ENCODE measurements at places on chromosomes 4 and X.
A peak's percentile ranks its signal among the peaks of the same experiment; 100 is the strongest.

DNA sequence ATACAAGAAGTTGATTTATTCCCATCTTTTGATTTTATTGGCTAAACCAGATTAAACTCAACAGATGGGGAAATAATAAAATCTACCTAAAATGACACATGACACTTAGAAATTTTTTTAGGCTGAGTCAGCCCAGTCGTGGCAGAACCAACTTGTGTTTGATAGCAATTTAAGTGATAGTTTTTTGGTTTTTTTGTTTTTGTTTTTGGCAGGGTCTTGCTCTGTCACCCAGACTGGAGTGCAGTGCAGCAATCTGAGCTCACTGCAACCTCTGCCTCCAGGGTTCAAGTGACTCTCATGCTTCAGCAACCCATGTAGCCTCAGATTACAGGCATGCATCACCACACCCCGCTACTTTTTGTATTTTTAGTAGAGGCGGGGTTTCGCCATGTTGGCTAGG lies 370.3 kb upstream of the NOCT start:
- no peak for DNase-seq

DNA sequence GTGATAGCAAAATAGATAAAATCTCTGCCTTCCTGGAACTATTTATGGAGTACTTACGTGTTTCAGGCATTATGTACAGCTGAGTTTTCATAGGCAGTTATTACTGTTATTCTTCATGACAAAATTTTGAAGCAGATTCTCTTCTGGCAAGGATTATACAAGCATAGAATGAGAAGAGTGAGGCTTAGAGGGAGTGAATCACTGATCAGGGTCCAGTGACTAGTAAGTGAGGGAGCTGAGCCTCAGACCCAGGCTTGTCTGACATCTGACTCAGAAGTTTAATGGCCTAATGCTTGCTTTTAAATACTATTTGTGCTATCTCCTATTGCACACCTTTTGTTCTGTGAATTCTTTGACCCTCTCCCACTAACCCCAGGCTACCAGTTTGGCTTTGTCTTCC lies 110.6 kb downstream of the DTHD1 start:
- DNase-seq: no peak

- peak; percentile 45 for DNase-seq
These were observed 11.3 kb upstream of the ANOS1 start for GRCh38 chrX:8743126-8743732.

DNA sequence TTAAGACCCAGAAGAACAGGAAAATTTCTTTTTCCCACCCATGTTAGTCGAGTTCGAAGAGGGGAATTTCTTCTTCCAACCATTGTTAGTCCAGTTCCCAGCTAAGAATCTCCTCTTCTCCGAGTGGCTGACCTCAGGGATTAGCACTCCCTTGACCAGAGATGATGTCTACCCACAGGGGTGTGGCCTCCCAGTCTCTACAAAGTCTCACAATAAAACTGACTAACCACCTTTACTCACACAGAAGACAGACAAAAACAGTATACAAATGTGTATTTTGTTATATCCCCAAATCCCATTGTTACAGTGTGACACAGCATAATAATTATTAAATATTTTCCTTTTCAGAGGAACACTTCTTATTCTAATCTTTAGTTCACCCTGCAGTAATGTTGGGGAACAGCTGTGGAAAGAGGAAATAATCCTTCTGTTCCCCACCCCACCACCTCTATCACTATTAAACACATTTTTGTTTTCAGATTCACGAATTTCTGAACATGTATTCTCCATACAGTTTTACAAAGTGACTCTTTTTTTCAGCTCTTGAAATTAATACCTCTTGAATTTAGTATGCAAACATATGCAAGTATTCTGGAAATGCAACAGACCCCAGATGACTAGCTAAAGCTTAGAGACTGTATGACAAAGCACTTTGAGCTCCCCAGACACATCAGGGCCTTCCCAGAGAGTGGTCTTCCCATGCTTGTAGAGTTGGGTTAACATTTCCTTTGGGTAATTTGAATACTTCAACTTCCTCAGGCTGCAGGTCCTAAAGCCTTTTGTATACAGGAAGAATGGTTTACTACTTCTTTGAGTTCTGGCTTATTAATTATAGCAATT lies 62.5 kb upstream of the NFKB1 start:
- DNase-seq: no peak

- DNase-seq: peak; percentile 8
These were observed 5.6 kb upstream of the CT45A1 start for GRCh38 chrX:135707880-135708279.

DNA sequence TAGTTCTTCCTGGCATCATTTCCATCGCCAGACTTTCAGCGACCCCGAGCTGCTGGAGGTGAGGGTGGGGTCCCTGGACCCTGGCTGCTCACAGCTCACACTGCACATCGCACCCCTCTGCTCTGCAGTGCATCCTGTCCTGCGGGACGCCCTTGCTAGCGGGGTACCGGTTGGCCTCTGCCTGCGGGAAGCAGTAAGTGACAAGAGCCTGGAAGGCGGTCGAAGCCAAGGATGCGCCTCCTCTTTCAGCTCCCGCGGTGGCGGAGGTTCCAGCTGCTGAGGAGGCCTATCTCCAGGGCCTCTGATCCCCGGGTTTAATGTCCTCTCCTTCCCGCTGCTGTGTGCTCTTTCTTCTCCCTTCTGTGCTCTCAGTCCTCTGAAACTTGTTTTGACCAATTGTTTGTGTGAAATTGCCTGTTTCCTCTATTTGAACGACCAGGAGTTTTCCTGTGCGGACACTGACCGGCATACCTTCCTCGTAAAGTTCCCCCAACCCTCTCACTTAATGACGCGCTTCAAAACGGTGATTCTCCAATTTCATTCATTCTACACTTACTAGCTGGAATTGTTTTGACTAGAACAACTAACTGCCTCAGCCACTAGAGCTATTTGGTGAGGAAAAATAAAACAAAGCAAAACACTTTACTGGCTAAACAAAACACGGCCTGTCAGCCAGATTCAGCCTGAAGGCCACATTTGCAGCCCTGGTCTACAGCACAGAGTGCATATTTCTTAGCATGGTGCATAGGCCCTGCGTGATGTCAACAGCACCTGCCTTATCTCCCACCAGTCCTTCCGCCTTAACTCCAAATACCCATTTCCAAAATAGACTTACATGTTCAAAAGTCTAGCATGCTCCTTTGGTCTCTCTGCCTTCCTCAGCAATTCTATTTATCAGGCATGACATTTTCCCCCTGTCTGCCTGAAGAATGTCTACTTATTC lies 28.0 kb downstream of the MGAT4D start:
- DNase-seq: no peak

- no peak for DNase-seq
These were observed 40.7 kb downstream of the ANXA3 start for GRCh38 chr4:78592088-78592783.

- peak; percentile 21 for DNase-seq
These were observed 54.1 kb downstream of the SRPX start for GRCh38 chrX:38166478-38167083.

- no peak for DNase-seq
These were observed 17.6 kb upstream of the GK2 start for GRCh38 chr4:79425586-79425985.

GRCh38 chr4:174398728-174399127 lies 115.0 kb downstream of the CEP44 start:
- DNase-seq: no peak

- no peak for DNase-seq
These were observed 62.2 kb upstream of the TNIP3 start for GRCh38 chr4:121226362-121226761.

- no peak for DNase-seq
These were observed 23.3 kb upstream of the BCOR start for GRCh38 chrX:40120838-40121580.

DNA sequence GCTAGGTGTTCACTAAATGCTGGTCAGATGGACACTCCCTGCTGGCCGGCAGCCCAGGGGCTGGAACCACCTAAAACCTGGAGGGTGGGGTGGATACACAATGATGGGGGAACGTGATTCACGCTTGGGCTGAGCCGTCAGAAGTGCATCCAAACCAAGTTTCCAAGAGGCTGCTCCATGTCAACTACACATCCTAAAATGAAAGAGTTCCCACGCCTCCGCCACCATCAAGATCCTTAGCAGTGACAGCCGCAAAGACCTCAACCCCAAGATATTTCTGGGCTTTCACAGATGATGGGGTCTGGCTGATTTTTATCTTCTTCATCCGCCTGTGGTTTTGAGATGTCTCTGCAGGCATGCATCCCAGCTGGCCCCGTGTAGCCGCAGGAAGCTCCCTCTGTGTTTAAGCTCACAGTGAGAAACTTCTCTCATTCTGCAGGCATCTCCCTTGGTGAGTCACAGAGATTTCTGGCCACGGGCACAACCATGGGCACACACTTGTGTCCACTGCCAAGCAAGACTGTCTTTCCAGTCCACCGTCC lies 84.4 kb downstream of the HTRA3 start:
- DNase-seq: no peak

DNA sequence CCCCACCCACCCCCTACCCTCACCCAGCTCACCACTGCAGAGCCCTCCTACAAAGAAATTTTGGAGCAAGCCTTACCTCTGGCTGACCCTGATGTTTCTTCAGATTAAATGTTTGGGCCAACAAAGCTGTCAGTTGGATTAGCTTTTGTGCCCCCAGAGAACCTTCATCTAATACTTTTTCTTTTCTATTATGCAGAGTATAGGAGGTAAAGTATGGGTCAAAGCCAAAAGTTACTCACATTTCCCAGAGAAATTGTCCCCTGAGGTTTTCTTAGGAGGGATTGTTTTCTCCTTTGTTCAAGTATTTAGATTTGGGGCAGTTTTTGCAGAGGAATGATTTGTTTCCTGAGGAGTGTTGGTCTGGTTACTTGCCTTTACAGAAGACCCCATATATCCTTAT lies 69.5 kb downstream of the AASDH start:
- no peak for DNase-seq

- no peak for DNase-seq
These were observed 47.5 kb upstream of the UGT2B15 start for GRCh38 chr4:68717999-68718398.

DNA sequence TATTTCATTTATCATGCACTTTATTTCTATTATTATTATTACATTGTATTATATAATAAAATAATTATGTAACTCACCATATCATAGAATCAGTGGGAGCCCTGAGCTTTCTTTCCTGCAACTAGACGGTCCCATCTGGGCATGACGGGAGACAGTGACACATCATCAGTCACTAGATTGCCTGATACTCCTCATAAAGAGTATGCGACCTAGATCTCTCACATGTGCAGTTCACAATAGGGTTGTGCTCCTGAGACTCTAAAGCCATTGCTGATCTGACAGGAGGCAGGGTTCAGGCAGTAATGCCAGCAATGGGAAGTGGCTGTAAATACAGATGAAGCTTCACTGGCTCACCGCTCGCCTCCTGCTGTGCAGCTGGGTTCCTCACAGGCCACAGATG lies 62.3 kb downstream of the DMD start:
- no peak for DNase-seq

- no peak for DNase-seq
These were observed 10.9 kb downstream of the STOX2 start for GRCh38 chr4:183915976-183916375.

DNA sequence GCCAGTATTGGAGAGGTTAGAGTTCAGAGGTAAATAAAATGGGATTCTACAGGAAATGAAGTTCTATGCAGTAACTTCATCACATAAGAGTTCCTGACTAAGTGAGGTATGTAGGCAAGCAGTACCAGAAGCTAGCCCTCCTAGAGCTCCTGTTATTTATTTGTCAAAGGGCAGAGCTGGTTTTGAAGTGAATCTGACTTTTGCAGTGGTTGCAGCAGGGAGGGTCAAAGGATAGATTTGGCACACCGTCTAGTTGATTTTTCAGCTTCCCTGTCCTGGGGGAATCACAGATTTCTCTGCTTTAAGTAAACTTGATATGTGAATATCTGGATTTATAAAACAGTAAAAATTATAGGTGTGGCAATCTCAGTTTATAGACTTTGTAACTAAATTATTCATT lies 130.7 kb downstream of the IL1RAPL2 start:
- DNase-seq: no peak

DNA sequence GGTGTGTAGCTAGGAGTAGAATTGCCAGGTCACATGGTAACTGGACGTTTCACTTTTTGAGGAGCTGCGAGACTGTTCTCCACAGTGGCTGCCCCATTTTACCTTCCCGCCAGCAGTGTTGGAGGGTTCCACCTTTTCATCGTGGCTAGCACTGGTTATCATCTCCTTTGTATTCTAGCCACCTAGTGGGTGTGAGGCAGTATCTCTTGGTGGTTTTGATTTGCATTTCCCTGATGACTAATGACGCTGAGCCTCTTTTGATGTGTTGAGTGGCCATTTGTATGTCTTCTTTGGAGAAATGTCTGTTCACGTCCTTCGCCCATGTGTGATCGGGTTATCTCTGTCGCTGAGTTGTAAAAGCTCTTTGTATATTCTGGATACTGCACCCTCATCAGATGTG lies 10.6 kb downstream of the ABCD1 start:
- DNase-seq: peak; percentile 44

DNA sequence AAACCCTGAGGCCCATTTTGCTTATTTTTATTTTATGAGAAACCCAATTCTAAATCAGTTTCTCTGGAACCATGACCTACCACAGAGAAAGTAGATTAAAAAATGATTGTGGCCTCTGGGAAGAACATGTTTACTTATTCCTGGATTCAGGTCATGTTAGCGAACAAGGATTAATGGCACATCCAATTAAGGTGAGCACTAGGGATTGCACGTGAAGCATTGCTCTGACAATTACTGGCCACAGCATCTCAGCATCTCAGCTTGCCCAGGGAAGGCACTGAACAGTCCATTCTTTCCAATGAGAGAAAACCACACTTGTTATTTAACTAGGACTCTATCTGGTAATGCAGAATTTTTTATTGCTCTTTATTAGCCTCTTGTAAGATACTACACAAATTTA lies 119.8 kb downstream of the ZNF330 start:
- no peak for DNase-seq

DNA sequence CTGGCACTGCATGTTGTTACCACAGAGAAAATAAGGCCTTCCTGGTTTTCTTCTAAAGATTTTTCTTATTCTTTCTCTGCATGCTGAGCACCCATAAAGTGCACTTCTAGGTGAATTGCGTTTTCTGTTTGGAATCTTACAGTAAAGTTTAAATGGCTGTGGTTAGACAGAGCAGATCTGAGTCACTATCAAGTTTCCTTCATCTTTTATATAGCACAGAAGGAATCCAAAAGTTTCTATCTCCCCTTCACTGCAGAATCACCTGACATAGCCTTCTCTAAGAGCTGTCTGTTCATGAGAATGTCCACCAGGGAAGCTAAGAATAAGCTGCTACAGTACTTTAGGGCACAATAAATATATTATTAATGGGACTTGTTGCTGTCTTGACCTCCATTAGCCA lies 455.5 kb upstream of the FAM241A start:
- no peak for DNase-seq

GRCh38 chr4:104492183-104492771 lies 2.4 kb downstream of the CXXC4 start:
- DNase-seq: no peak

DNA sequence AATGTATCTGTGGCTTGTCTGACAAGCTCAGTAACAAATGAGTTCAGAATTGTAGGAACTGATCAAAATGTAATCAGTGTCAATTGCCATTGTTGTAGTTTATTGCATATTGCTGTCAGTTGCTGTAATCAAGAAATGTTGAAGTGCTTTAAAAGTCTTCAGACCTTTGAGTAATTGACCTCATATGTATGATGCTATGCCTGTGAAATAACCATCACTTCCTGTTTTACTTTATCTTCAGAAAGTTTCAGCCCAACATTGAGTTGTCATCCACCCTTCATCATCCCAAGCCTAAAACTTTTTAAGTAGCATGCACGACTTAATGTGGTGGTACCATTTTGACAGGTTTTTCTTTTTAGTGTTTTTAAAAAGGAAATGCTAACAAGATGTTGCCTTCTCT lies 212.4 kb downstream of the ARHGAP10 start:
- DNase-seq: no peak

All from CD4-positive, alpha-beta T cell treated with Interleukin-10 for 1 hour (primary cell).